Stimulated activated CD8-positive, alpha-beta memory T cell treated with anti-CD3 and anti-CD28 coated beads, Interleukin-15, amount 100 ng/mL, for 1 hour (primary cell): ENCODE measurements at places on chromosomes 6 and 20.

DNA sequence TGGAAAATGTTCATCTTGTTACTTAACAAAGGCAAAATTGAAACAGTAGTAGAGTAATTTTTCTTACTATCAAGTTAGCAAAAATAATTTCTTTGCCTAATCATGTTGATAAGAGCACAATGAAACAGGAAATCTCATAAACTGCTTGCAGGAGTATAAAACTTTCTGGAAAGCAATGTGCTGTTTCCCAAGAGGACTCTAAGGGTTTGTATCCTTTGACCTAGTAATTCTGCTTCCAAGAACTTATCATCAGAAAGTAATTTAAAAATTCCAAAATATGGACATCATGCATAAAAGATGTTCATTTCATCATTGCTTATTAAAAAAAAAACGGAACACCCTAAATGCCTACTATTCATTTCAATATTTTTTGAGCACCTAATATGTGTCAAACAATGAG is 46.1 kb upstream of the TNFAIP3 start:
- no peak for DNase-seq

DNA sequence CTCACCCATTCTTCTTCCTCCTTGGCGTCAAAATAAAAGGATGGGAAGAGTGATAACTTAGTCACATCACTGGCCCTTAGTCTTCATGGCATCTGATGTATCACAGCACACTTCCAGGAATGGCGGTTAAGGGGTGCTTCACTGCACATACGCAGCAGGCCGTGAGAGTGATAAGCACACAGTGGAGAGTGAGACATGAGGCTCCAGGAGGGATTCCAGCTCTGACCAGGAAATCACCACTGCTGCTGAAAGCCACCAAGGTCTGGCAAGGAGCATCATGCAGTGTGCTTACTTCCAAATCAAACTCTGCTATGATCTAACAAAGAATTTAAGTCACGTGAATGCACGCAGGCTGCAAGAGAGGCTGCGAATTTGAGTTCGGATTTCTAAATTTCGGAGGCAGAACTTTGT is 62.4 kb downstream of the ARID1B start:
- DNase-seq: no peak

- DNase-seq: no peak
Measured at GRCh38 chr6:50992704-50993625, 174.3 kb downstream of the TFAP2B start.

GRCh38 chr20:40317156-40317790 is 371.8 kb downstream of the MAFB start:
- DNase-seq: no peak

DNA sequence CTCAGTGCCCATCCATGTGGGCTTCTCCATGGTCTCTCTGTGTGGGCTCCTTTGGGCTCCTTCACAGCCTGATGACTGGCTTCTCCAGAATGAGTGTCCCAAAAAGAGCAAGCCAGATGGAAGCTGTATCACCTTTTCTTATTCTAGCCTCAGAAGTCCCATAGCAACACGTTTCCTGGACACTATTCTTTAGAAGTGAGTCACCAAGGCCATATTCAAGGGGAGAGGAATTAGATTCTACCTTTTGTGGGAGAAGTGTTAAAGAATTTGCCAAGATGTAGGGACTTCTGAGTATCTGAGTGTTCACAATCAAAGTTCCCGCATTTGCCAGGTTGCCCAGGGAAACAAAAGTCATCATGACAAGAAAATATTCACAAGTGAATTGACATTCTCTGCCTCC is 20.7 kb upstream of the TBC1D22B start:
- DNase-seq: no peak

- DNase-seq: no peak
Measured at GRCh38 chr20:18052856-18053255, 4.9 kb downstream of the OVOL2 start.

DNA sequence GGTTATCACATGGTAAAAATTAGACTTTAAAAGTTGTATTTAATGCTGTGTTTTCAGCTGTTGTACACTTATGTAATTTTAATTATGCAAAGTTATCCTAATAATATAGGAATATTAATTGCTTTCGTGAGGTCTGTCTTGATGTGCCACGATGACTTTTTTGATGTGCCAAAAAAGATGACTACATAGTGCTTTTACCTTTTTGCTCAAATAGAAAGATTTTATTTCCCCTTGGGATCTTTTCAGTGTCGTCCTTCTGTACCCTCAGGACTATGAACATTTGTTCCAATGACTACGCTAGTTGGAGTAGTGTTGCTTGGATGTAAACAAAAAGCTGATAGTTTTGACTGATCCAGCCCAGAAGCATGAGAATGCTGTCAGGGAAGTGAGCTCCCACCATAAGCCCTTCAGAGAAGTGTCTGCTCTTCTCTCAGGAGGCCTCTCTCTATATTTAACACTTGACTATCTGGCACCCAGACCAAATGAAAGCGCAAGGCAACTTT is 1.2 kb upstream of the CD164 start:
- DNase-seq: no peak

DNA sequence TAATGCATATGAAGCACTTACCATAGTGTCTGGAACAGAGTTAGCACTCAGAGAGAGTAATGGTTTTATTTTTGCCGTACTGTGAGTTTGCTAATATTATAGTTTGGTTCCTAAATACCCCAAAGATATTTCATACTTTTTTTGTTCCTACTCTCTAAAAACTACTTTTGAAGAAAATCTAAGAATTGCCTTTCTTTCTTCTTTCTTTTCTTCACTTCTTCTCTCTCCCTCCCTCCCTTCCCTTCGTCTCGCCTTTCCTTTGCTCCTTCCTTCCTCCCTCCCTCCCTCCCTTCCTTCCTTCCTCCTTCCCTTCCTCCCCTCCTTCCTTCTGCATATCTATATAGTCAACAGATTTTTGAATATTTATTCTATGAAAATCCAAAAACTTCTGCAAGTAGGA is 351.7 kb upstream of the RSPO3 start:
- DNase-seq: no peak

GRCh38 chr20:13325033-13325432 is 104.0 kb downstream of the ISM1 start:
- no peak for DNase-seq

DNA sequence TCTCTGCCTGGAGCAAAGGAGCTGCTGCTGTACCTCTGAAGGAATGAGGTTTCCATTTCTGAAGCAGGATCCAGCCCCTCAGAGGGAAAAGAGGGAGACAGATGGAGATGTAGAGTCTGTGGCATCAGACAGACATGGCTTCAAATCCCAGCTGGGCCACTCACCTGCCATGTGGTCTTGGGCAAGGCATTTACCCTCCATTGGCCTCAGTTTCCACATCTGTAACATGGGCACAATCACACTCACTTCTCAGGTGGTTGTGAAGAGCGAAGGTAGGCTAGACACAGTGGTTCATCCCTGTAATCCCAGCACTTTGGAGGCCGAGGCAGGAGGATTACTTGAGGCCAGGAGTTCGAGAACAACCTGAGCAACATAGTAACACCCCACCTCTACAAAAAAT is 32.4 kb upstream of the CCDC167 start:
- DNase-seq: no peak

GRCh38 chr20:59176812-59177211 is 13.2 kb downstream of the ZNF831 start:
- no peak for DNase-seq

GRCh38 chr20:2468581-2469407 is 1.8 kb downstream of the SNRPB start:
- no peak for DNase-seq

DNA sequence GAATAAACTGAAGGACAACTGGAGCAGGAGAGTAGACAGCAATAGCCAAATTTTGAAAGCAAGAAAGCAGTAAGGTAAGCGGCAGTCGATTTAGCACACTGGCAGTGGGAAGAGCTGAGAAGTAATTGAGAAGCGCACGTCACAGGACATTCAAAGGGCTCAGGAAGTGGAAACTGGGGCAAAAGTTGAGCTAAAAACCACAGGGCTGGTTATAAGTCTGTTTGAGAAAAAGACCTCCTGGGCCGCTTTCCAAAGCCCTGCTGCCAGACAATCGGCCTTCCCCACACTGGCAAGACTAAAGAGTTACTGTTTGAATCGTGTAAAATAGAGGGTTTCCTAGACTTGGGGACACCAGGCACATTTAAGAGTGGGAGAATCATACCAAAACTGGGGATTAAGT is 161.4 kb downstream of the DNAH8 start:
- no peak for DNase-seq

GRCh38 chr20:8853805-8854338 is 215.0 kb upstream of the PLCB4 start:
- DNase-seq: no peak

DNA sequence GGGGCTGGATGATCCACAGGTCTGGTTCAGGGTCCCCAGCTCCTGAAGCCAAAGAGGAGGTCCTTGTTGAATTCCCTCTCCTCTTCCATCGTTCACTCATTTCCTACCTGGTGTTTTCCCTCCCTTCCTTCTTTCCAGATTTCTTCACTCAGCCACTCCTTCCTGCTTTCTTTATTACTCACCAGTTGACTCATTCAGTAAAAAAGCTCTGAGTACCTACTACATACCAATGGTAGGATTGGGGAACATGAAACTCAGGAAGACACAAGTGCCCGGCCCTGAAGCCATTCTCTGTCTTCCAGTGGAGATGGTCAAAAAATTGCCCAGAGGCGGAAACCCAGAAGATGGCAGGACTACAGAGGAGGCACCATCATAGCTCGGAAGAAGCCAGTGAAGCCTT is 11.9 kb upstream of the NSFL1C start:
- no peak for DNase-seq
